Right kidney (tissue), 9 donors: ENCODE measurements at places on chromosomes 2 and 18.
A peak's percentile ranks its signal among the peaks of the same experiment; 100 is the strongest.

DNA sequence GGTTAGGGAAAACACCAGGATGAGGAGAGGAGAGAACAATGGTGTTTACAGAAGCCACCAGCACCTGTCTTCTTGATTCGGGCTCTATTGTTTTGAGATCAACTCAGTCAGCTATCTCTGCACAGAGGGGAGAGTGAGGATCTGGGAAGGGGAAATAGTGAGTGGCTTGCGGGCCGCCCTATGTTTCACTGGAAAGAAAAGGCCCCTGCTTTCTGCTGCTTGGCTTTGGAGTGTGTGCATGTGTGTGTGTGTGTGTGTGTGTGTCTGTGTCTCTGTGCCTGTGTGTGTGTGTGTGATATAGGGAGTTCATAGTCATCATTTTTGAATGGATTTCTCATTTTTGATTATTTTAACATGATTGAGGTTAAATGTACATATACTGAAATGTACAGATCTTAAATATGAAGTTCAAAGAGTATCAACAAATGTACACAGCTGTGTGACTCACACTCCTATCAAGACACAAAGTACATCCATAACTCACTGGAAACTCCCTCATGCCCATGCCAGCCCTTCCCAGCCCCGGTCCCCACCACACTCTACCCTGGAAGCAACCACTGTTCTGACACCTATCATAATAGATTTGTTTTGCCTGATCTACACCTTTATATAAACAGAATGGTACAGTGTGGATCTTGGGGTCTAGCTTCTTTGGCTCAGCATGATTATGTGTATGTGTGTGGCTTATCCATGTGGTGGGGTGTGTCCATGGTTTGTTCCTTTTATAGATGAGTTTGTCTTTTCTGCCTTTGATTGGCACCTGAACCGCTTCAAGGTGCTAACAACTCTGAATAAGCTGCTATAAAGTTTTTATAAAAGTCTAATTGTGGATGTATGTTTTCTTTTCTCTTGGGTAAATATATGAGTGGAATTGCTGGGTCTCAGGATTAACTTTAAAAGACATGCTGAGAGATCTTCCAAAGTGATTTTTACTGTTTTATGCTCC lies 258.3 kb downstream of the SETBP1 start:
- no peak for DNase-seq

- DNase-seq: no peak
Observed at GRCh38 chr2:107001062-107001461, 115.1 kb upstream of the ST6GAL2 start.

DNA sequence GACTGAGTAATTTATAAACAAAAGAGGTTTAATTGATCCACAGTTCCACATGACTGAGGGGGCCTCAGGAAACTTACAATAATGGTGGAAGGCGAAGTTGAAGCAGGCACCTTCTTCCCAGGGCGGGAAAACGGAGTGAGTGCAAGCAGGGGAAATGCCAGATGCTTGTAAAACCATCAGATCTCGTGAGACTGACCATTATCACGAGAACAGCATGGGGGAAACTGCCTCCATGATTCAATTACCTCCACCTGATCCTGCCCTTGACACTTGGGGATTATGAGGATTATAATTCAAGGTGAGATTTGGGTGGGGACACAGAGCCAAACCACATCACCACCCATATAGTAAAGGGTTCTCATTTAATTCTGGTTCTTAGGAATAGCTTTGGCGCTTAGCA lies 219.5 kb upstream of the ATP5MC3 start:
- DNase-seq: no peak

DNA sequence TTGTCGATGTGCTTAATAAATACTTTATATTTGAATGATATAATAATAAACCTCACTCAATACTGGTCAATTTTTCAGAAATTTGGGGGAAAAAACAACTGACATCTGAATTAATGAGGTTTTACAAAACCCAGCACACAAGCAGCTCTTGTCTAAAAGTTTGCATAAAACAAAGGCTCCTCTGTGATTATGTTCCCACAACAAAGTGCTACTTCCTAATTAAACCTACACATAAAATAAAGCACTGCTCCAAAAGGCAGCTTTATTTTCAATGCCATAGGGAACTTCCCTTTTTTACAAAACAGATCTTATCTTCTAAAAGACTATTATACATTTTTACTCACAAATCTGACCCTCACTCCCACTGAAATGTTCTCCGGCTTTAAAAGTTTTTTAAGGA lies 47.1 kb downstream of the LAMA1 start:
- no peak for DNase-seq

- DNase-seq: no peak
Observed at GRCh38 chr2:131036696-131037397, 56.4 kb downstream of the FAM168B start.

- DNase-seq: no peak
Observed at GRCh38 chr2:73830871-73831401, 2.2 kb downstream of the STAMBP start.

DNA sequence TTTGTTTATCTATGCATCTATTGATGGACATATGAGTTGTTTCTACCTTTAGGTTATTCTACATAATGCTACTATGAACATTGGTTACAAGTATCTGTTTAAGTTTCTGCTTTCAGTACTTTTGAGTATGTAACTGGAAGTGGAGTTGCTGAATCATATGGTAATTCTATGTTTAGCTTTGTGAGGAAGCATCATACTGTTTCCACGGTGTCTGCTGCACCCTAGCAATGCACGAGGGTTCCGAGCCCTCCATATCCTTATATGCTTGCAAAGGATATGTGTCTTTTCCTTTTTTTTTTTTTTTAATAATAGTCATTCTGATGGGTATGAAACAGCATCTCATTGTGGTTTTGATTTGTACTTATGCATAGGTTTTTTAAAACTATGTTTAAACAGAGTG lies 83.7 kb downstream of the FMNL2 start:
- DNase-seq: no peak

- no peak for DNase-seq
Observed at GRCh38 chr2:204180649-204181048, 244.1 kb downstream of the ICOS start.

- DNase-seq: no peak
Observed at GRCh38 chr2:125562924-125563323, 1093.0 kb upstream of the GYPC start.

- DNase-seq: no peak
Observed at GRCh38 chr18:52531836-52532235, 191.8 kb downstream of the DCC start.

DNA sequence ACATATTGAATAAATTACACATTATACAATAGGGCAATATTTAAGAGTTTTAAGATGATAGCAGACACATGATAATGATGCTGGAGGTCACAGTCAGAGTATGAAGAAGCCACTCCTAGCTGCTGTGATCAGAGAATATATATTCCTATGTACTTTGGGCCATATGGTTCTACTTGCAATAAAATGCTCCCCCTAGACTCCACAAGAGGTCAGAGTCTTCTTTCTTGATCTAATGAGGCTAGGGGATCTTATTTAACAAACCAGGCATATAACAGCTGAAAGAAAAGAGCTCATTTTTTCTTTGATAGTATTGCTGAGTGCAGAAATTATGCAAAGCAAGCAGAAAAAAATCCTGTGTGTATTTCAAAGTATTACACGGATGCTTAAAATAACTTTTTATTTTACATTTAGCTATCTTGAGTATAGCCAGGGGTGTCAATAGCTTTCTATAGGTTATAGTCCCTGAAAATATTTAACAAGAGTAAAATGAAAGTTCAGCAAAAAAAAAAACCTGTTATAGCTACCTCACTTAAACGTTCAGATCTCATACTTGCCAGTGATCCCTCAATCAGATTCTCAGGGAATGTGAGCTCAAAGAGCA lies 748.7 kb upstream of the CHAC2 start:
- no peak for DNase-seq

DNA sequence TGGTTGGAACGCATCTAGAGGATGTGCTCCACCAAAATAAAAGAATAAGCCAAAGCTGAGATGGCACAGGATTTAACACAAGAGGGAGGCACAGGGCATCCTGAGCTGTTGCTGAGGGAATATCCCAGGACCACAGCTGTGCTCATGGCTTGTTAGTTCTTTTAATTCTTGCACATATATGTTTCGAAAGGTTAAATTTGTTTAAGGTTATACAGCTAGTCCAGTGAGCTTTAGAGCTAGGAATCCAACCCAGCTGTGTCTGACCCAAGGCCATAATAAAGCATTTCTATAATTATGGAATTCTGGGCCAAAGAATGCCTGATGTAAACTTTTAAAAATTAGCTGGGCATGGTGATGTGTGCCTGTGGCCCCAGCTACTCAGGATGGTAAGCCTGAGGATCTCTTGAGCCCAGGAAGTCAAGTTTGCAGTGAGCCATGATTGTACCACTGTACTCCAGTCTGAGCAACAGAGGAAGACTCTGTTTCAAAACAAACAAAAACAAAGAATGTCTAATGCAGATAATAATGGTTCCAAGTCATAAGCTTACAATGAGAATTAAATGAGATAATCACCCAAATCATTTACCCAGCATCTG lies 66.4 kb upstream of the CCBE1 start:
- no peak for DNase-seq

DNA sequence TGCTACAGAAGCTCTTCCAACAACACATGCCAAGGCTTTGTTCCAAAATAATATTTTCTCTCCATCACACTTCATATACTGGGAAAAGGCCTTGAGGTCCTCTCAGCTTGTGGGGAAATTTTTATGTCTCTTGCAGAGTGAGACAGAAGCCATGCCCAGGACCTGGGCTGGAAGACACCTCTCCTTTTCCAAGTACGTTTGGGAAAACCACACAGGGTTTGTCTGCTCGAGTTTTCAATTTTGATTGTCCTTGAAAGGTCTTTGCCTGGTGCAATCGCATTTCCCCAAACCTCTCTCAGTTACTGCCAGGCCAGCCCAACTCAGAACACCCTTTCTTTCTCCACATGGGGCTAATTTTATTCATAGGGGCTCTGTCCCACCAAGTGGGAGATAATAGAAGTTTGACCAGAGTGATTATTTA lies 272.2 kb downstream of the OSR1 start:
- no peak for DNase-seq

DNA sequence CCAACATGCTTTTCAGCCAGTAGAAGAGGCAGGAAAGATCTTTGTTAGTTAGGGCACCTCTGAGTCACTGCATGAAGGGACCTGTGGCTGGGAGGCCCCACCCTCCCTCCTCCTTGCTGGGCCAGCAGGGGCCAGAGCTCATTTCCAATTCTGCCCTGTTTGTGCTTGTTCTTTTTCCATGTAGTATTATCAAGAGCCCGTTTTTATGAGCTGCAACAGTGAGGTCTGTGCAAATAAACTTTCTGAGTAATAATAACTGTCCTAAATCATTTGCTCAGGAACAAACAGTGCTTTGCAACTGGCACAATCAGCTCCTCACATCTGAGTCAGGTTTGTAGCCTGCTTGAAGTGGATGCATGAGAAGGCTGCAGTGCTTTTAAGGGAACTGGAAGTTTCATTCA lies 128.0 kb downstream of the ARL4C start:
- no peak for DNase-seq

- no peak for DNase-seq
Observed at GRCh38 chr2:186503827-186504606, 18.0 kb downstream of the ZC3H15 start.

GRCh38 chr2:101887328-101887727 lies 104.4 kb upstream of the IL1R2 start:
- DNase-seq: no peak

GRCh38 chr2:21175895-21176646 lies 52.3 kb downstream of the TDRD15 start:
- peak; percentile 10 for DNase-seq

DNA sequence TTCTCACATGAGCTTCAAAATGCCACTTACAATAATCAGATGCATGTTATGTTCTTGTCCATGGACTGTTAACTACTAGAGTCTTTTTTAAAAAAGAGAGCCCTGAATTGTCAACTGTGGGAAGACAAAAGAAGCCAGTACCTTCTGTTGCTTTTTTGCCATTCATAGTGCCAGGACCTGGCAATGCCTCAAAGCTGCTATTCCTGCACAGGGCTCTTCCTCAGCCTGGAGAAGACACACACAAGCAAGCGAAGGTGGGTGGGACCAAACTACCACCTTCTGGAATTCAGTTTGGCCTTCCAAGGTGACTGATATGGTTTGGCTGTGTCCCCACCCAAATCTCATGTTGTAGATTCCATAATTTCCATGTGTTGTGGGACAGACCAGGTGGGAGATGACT lies 160.6 kb downstream of the AFF3 start:
- no peak for DNase-seq

GRCh38 chr2:156322686-156323231 lies 9.8 kb downstream of the NR4A2 start:
- DNase-seq: peak; percentile 76

GRCh38 chr2:227325839-227326195 lies 766 bp downstream of the MFF start:
- DNase-seq: no peak

DNA sequence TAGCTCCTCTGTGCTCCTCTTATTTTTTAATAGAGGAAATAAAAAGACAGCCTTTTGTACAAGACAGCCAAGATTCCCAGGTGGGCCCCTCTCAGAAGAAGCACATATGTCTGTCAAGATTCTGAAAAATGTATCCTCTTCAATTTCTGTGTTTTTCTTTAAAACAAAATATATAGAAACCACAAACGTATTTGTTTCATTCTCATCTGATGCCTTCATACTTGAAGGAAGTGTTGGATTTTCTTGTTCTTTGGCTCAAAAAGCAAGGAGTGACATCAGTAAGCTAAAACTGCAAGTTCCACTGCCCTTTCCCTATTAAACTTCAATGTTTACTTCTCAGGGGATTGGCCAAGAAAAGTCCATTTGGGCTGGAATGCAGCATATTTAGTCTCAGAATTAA lies 193.8 kb upstream of the OSR1 start:
- DNase-seq: no peak

GRCh38 chr2:231228223-231228622 lies 29.8 kb downstream of the ARMC9 start:
- DNase-seq: peak; percentile 33

- DNase-seq: no peak
Observed at GRCh38 chr18:63508596-63508995, 31.8 kb downstream of the SERPINB5 start.

DNA sequence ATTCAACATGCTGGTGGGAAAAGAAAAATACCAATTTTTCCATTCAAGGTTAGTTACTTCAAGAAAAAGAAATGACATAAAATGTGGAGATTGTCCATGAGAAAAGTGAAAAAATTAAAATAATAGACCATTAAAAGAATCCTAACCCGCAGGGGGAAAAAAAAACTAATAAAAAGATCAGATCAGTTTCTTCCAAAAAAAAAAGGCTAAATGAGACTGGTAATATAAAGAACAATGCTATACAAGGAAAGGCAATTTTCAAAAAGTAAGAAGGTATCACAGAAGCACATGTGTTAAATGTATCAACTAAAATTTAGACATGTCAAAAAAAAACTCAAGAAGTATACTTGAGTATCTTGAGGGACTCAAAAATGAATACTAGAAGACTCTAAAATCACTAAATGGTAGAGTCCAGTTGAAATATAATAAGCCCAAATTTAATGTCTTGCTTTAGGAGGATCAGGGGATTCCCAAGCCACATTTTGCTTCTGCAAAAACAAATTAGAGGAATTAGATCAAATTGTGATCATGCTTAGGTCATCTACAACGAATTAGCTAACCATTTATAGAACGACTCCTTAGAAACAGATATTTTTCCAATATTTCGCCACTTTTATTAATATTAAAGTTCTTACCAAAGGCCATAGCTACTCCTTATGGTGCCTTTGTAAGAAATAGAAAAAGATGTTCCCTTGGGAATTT lies 35.8 kb upstream of the GLS start:
- no peak for DNase-seq
